ENCODE measurements at places on chromosomes 5 and 9. TPM values are rescaled to one million over a fixed set of nuclear protein-coding genes. Genes with fewer than 3 reads are reported as not detected.

Gene TPD52L3
- not detected for total RNA-seq

DNA sequence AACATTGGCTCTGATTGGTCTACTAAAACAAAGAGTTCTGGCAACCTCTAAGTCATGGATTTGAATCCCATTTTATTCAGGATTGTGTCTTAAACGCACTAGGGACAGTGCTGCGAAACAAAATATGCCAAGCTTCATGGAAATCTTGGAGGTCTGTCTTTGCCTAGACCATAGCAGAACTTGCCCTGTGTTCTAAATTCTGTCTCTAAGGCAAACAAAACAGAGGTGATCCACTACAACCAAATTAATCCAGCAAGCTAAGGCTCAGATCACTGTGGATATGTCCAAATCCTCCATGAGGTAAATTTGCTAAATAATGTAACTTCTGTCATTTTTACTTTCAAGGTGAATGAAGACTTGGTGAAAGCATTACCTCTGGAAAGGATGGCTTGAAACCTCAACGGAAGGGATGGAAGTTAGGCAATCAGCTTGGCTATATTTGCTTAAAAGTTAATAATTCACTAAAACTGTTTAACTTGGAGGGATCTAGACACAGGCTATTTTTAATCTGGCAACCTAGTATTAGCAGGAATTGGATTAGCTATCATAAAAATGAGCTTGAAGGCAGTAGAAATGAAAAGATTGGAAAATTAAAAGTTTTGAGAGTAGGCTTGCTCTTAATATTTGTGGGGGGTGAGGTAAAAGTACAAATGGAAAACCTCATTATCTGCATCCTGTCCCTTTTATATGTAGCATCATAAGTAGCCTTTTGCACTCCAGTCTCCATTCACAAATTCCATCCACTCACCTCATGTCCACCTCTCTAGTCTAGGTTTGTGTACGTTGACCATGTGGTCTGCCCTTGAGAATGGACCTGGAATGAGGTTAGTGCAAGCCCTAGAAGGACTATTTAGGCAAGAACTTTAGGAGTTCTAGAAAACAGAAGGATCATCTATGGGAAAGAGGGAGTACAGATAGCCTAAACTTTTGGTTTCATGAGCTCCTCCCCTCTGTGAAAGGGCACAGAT lies 176.2 kb downstream of the SMC2 start:
- no peak for DNase-seq

- DNase-seq = no peak
Measured at GRCh38 chr5:121273833-121274433, 577.7 kb upstream of the FTMT start.

GRCh38 chr5:55410845-55411244 lies 103.1 kb downstream of the MTREX start:
- no peak for DNase-seq

- no peak for DNase-seq
Measured at GRCh38 chr9:81814401-81814793, 113.8 kb upstream of the SPATA31D4 start.

DNA sequence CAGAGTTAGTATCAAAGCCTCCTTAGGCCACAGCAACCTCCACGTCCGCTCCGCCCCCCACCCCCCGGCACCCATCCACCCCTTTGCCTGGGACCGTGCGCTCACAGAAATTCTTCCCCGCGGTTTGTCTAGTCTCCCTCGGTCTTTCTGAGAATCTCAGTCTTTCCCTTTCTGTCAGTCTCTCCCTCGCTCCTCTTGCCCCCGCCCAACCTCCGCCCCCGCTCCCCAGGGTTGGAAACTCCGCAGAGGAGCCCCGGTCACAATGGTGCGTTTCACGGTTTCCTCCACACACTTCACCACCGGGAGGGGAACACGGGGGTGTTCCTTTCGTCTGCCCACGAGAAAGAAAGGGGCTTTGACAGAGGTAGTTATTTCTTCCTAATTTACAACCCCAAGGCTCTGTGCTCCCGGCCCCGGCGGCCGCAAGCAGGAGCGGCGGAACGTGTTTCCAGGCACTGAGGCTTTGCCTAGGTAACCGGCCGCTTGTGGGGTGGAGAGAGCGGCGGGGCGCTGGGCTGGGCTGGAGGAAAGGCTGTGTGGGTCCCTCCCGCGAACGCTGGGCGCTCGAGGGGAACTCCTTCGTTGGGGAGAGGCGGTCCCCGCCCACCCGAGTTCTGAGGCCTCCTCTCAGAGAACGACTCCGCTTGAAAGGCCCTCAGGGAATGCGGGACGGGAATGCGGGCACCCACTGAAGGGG lies 2.1 kb downstream of the NR4A3 start:
- DNase-seq = no peak

- peak; percentile 89 for DNase-seq
Measured at GRCh38 chr5:172697123-172698121, 56.4 kb downstream of the NEURL1B start.

DNA sequence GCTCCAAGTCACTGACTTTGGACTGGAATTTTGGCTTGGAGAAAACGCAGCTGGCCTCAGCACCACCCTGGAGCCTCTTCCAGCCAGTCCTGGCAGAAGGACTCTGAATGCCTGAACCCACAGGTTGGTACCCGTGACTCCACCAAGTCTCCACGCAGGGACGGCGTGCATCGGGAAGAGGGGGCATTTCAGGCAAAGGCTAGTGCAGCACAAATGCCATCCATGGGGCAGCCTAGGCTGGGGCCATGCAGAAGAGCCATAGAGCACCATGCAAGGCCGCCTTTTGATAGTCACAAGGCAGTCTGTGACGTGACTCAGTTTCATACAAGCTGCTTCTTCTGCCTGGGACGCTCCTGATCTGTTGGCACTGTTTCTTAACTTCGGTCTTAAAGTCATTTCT lies 28.0 kb downstream of the GDNF start:
- no peak for DNase-seq
